ENCODE measurements at places on chromosomes 12 and 14.

- no peaks in the 10 kb centered on the region for H3K36me3 ChIP-seq
- no peaks in the 10 kb centered on the region for H3K27me3 ChIP-seq
- H3K4me1 ChIP-seq = no peaks in the 10 kb centered on the region
- H3K27ac ChIP-seq = no peak overlapping the region
- DNase-seq = no peak
- no peak overlapping the region for H3K4me3 ChIP-seq
Observed at GRCh38 chr14:105519946-105520698, 6.3 kb upstream of the TMEM121 start.

DNA sequence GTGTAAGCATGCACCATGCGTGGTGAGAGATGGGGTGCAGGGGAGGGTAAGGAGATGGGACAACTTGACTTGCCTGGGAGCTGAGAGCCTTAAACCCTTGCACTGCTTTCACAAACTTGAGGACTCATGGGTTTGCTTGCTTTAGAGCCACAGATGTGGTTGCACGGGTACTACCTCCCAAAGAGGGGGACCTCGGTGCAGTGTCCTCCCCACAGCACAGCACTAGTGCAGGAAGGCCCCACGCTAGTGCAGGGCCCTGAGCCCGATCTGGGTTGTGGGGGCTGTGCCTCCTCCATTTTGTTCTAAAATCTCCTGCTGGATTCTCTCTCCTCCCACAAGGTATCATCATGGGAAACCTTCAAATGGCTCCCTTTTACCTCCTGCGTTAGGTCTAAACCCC, 11.2 kb downstream of the KRT72 start:
- no peak overlapping the region for H3K27ac ChIP-seq
- no peak overlapping the region for H3K4me3 ChIP-seq
- H3K36me3 ChIP-seq = no peaks in the 10 kb centered on the region
- no peaks in the 10 kb centered on the region for H3K27me3 ChIP-seq

GRCh38 chr12:6061660-6062059, 62.8 kb downstream of the VWF start:
- no peaks in the 10 kb centered on the region for H3K27me3 ChIP-seq
- no peaks in the 10 kb centered on the region for H3K4me1 ChIP-seq
- H3K4me3 ChIP-seq = no peak overlapping the region
- no peak overlapping the region for H3K27ac ChIP-seq
- no peak for DNase-seq
- no peaks in the 10 kb centered on the region for H3K36me3 ChIP-seq

- H3K4me1 ChIP-seq = no peaks in the 10 kb centered on the region
- H3K36me3 ChIP-seq = no peaks in the 10 kb centered on the region
- H3K4me3 ChIP-seq = no peak overlapping the region
- H3K27ac ChIP-seq = no peak overlapping the region
Observed at GRCh38 chr14:53526200-53526599, 373.1 kb upstream of the DDHD1 start.

DNA sequence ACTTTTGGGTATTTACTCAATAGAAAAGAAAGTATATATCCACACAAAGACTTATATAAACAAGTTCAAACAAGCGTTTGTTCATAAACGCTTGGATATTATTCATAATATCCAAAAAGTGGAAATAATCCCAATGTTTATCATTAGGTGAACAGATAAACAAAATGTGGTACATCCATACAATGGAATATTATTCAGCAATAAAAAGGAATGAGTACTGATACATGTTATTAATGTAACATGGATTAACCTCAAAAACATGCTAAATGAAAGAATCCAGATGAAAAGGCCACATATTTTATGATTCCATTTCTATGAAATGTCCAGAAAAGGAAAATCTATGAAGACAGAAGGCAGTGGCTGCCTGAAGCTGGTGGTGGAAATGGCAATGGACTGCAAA, 16.8 kb upstream of the MYH7 start:
- H3K27ac ChIP-seq = no peak overlapping the region
- H3K4me1 ChIP-seq = no peaks in the 10 kb centered on the region
- H3K27me3 ChIP-seq = no peaks in the 10 kb centered on the region
- no peak overlapping the region for H3K4me3 ChIP-seq

DNA sequence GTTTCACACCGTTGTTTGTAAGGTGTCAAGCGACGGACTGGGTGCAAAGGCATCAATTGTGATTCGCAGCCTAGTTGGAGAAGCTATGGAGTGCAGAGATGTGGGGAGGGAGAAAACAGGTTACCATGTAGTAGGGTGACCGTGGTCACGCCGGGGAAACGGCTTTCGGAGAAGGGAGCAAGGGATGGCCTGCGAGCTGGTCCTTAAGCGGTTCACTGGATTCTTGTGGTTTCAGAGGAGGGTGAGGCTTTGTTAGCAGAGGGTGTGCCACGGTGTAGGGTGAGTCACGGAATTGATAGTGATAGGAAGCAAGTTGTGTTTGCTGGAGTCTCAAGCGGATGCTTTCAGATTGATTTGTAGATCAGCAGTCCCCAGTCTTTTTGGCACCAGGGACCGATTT, 2.3 kb downstream of the PIWIL1 start:
- no peaks in the 10 kb centered on the region for H3K4me1 ChIP-seq
- no peak for DNase-seq
- H3K36me3 ChIP-seq = no peaks in the 10 kb centered on the region
- H3K27ac ChIP-seq = no peak overlapping the region

DNA sequence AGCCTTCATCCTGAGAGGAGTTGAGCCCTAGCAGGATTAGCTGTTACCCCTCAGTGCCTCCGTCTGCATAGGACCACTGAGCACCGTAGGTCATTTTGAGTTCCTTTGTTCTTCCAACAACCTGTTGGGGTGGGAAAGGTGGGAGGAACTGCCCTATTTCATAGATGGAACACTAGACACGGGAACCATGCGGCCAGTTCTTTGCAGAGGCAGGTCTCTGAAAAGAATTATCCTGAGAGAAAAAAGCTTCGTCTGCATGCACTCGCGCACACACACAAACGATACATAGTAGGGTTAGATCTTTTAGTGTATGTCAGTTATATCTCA, 28.5 kb downstream of the TRAFD1 start:
- H3K4me1 ChIP-seq = no peaks in the 10 kb centered on the region
- H3K36me3 ChIP-seq = peaks cover 80% of the 10 kb centered on the region
- H3K27me3 ChIP-seq = no peaks in the 10 kb centered on the region

DNA sequence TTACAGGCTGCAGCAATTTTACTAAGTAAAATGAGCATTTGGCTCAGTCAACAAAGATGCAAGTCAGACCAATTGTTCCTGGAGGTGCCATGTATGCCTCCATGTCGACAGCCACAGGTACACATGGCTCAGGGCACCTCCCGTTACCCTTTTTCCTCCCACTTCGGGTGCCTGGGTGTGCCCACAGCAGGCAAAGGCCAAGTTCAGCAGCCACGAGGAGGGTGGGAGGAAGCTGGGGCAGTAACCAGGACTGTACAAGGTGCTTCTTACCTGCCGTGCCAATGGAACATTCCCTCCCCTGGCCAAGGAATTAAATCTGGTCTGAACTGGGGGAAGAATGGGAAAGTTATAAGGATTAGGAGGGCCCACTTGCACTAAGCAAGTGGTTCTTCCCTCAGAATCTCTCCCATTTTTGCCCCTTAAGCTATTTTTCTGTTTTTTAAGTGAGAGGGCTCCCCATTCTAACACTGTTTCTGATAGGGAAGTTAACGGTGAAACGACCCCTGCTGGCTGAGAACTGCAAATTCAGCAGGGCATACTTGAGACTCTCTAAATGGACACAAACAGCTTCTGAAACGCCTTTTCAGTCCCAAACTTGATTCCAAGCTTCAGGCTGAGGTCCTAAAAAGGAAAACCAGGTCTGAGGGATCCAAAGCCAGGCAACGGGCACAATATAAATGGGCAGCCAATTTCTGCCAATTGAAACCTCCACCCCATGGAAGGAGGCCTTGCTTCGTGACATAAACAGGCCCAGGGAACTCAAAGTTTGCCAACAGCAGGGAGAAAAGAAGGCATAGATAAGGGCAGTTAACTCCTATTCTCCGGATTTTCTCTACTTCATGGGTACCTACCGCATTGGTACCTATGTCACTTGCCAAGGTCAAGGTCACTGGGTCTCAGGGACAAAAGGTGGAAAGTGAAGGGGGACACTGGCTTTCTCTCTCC, 24.8 kb downstream of the CLECL1 start:
- DNase-seq = no peak
- no peaks in the 10 kb centered on the region for H3K36me3 ChIP-seq
- H3K27me3 ChIP-seq = no peaks in the 10 kb centered on the region

DNA sequence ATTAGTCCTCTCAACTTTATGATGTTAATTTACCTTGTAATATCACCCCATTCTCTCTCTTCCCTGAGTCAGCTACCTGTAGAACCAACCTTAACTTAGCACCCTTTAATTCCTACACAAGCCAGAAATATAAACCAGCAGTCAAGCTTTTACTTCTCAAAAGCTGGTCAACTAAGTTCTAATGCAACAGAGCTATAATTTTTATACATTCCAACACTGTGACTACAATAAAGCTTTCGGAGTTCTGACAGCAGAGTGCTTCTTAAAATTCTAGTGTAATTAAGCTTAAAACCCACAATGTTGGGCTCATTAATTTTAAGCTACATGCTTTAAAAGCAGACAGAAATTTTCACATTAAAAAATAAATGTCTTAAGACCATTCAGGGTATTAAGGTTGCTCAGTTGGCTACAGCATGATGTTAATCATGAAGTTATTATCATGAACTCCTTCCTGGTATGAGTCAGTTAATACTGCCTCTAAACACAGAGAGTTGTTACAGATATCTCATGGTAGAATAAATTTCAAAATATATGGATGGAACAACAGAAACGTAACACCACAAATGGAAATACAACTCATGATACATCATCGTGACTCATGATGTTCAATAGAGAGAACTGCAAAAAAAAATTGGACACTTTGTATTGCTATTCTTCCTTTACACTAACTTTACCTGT, 126.7 kb downstream of the EPS8 start:
- no peak overlapping the region for H3K4me3 ChIP-seq
- H3K4me1 ChIP-seq = no peaks in the 10 kb centered on the region
- H3K27ac ChIP-seq = no peak overlapping the region

GRCh38 chr12:10182354-10183049, 3.7 kb downstream of the TMEM52B start:
- no peak overlapping the region for H3K27ac ChIP-seq
- no peaks in the 10 kb centered on the region for H3K36me3 ChIP-seq
- DNase-seq = no peak
- no peaks in the 10 kb centered on the region for H3K27me3 ChIP-seq

DNA sequence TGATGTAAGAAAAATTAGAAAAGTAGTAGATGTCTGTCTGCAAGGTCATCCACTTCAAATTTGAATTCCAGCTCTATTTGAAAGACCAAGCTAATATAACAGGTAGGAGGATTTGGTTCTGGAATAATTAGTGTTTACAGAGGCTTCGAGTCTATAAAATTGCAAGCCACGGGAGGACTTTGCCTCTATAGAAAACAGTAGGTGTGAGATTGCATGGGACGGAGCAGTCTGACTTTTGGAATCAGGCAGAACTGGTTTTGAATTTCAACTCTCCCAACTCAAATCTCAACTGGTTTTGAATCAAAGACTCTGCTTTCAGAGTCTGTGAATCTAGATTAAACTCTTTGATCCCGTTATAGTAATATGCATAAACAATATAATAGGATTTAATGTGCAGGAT, 82.4 kb downstream of the PIK3C2G start:
- H3K4me1 ChIP-seq = no peaks in the 10 kb centered on the region
- H3K27ac ChIP-seq = no peak overlapping the region
- no peak for DNase-seq
- no peaks in the 10 kb centered on the region for H3K27me3 ChIP-seq
- no peak overlapping the region for H3K4me3 ChIP-seq

DNA sequence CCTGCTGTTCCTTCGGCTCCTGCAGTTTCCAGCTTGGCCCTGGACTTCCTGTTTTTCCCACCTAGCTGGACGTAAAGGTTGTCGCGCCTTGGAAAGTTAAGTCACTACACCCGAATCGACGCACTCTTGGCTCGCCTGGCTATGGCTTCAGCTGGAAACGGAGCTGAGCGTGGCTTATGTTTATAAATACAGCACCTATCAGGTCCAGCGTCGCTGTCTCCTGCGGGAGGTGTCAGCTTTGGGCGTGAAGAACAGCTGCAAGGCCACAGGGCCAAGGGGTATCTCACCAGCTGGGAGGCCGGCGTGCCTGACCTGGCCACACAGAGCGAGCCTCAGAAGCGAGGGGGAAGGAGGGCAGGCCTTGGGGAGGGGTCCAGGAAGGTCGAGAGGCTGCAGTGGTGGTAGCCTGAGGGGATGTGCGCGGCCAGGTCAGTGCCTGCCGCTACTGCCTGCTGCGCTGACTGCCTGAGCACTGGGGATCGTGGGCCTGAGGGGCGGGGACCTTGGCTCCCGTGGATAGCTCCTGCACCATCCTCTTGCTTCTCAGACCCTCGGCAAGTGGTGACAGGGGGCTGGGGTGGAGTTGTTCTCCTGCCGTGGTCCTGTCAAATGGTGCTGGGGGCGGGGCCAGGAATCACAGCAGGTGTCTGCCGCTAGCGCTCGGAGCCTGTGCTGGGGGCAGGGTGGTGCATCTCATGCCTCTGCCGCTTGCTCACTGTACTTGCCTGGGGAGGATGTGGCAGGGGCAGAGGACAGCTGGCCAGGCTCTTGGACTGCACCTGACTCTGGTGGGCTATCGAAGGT, 12.5 kb downstream of the PACS2 start:
- no peaks in the 10 kb centered on the region for H3K27me3 ChIP-seq
- DNase-seq = no peak
- no peak overlapping the region for H3K4me3 ChIP-seq
- no peaks in the 10 kb centered on the region for H3K36me3 ChIP-seq

DNA sequence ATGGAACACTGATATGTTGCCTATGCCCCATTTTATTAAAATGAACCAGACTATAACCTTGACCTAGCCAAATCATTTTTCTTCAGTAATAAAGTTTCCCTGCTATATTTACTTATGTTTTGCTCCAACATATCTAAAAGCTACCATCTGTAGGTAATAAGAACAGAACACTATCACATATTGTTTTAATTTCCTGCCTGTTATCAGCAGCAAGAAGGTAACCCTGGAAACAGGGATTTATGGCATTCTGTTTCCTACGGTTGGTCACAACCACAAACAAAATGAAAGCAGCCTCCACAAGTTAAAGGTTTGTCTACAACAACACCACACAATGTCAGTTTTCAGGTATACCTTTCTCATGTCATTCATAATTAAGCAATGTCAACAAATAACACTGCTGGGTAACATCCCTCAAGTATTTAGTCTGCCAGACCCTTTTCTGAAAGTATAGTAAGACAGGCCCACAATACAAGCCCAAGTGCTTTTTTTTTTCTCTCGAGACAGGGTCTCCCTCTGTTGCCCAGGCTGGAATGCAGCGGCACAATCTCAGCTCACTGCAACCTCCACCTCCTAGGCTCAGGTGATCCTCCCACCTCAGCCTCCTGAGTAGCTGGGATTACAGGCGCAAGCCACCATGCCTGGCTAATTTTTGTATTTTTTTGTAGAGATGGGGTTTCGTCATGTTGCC, 25.5 kb downstream of the GCH1 start:
- H3K27ac ChIP-seq = no peak overlapping the region
- no peaks in the 10 kb centered on the region for H3K27me3 ChIP-seq
- no peaks in the 10 kb centered on the region for H3K36me3 ChIP-seq
- no peak for DNase-seq
- H3K4me1 ChIP-seq = peaks cover 5% of the 10 kb centered on the region
- no peak overlapping the region for H3K4me3 ChIP-seq

- H3K27me3 ChIP-seq = no peaks in the 10 kb centered on the region
- H3K27ac ChIP-seq = no peak overlapping the region
- H3K36me3 ChIP-seq = no peaks in the 10 kb centered on the region
Observed at GRCh38 chr12:34599530-34600513, 577.5 kb downstream of the ALG10 start.
